ENCODE measurements at places on chromosomes 3 and 15. TPM values are rescaled to one million over a fixed set of nuclear protein-coding genes. Genes with fewer than 3 reads are reported as not detected.
A peak's percentile ranks its signal among the peaks of the same experiment; 100 is the strongest.

DNA sequence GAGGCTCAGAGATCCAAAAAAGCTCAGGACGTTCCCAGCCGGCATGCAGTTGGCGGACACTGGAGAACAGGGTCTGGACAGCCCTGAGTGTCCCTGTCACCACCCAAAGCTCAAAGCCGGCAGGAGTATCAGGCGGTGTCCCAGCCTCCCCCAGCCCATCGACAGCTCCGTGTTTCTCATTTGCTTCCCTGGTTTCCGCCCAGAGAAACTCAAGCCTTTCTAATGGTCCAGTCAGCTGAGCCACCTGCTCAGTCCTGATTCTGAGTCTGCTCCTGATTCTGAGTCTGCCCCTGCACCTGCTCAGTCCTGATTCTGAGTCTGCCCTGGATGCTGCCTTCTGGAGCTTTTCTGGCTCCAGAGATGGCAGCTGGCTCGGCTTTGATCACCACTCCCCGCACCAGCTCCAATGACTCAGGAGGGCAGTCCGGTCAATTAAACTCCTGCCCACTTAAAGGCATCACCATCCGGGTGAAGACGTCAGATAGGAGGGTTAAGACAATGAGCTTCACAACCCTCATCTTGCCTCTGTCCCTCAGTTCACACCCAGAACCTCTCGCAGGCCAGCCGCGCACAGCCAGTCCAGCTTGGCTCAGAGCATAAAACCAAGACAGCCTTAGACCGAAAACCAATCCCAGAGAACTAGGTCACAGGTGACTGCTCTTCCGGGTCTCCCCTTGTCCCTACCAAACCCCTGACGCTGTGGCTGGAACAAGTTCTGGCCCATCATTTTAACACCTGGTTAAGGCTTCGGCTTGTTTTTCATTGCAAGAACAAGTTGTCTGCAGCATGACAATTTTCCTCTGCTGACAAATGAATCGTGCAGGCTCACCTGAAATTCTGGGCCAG, 6.8 kb downstream of the PCSK6 start:
- H3K27me3 ChIP-seq, result peaks cover 14% of the 10 kb centered on the region
- peaks cover 3% of the 10 kb centered on the region for H3K4me1 ChIP-seq
- H3K4me3 ChIP-seq, result no peak overlapping the region

- no peak for DNase-seq
- H3K27ac ChIP-seq, result no peak overlapping the region
- H3K27me3 ChIP-seq, result no peaks in the 10 kb centered on the region
- H3K4me1 ChIP-seq, result peaks cover 12% of the 10 kb centered on the region
Measured at GRCh38 chr15:101112336-101113113, 139.3 kb downstream of the CHSY1 start.

DNA sequence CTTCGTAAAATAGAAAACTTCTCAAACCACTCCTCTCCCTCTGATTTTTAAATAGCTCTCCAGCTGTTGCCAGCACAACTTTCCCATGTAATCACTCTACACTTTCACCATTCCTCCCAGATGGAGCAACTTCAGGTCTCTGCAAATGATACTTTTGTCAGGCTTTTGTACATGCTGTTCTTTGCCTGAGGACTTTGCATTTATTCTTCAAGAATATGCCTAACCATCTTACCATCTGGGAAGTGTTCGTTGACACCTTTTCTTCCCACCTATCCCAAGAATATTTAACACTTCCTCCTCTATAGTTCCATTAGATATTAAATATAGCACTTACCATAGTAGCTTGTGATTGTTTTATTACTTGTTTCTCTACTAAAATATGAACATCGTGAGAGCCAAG, 703.7 kb downstream of the CADM2 start:
- H3K36me3 ChIP-seq, result no peaks in the 10 kb centered on the region
- H3K4me3 ChIP-seq, result no peak overlapping the region
- H3K4me1 ChIP-seq, result no peaks in the 10 kb centered on the region
- no peak overlapping the region for H3K27ac ChIP-seq

DNA sequence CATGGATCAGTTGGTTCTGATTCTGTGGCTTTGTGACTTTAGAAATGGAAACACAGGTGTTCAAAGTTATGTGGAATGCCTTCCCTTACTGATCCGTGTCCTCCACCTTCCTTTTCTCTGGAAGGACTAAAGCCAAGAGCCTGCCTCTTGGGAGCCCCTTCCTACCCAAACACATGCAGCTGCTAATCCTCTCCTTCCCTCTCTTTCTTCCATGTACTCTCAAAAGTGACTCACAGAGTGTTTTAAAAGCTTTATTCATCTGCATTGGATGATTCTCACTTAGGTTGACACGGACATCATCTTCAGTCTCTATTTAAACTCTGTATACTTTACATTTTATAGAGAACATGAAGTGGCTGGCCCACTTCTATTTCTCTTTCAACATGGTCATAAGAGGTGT, 856.5 kb upstream of the ARPP21 start:
- no peak overlapping the region for H3K4me3 ChIP-seq
- no peaks in the 10 kb centered on the region for H3K4me1 ChIP-seq
- no peak overlapping the region for H3K27ac ChIP-seq
- H3K27me3 ChIP-seq, result no peaks in the 10 kb centered on the region
- H3K36me3 ChIP-seq, result no peaks in the 10 kb centered on the region

DNA sequence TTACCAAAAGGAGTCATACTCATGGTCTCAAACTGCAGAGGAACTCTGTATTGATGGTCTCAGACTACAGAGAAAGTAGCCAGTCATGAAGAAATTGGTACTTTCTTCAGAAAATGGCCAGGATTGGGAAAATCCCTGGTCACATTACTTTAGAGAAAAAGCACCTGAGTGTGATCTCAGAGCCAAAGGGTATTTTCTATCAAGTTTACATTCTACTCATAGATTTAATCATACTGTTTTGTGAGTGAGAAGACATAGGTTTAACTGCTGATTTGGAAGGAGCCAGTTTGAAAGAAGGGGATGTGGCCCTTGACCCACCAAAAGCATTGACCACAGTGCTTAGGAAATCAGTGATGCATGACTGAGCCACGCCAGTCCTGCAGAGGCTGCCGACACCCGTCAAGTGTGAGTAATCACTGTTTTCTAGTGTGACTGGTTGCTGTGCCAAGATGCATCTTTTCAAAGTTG, 203.6 kb downstream of the AKAP13 start:
- no peaks in the 10 kb centered on the region for H3K27me3 ChIP-seq
- H3K4me3 ChIP-seq, result peak overlapping the region; percentile 35
- peak overlapping the region; percentile 96 for H3K27ac ChIP-seq

GRCh38 chr3:184008161-184008560, 9.5 kb downstream of the ABCC5 start:
- H3K4me1 ChIP-seq, result peaks cover 13% of the 10 kb centered on the region
- no peak overlapping the region for H3K27ac ChIP-seq
- no peak overlapping the region for H3K4me3 ChIP-seq
- DNase-seq, result no peak

- no peak overlapping the region for H3K4me3 ChIP-seq
- peaks cover 17% of the 10 kb centered on the region for H3K36me3 ChIP-seq
- no peaks in the 10 kb centered on the region for H3K27me3 ChIP-seq
- H3K27ac ChIP-seq, result no peak overlapping the region
- H3K4me1 ChIP-seq, result peaks cover 63% of the 10 kb centered on the region
Measured at GRCh38 chr15:56931639-56932508, 13.4 kb downstream of the TCF12 start.

GRCh38 chr3:140391061-140391460, 286.8 kb upstream of the TRIM42 start:
- H3K27me3 ChIP-seq, result no peaks in the 10 kb centered on the region
- no peaks in the 10 kb centered on the region for H3K36me3 ChIP-seq
- H3K4me1 ChIP-seq, result no peaks in the 10 kb centered on the region

DNA sequence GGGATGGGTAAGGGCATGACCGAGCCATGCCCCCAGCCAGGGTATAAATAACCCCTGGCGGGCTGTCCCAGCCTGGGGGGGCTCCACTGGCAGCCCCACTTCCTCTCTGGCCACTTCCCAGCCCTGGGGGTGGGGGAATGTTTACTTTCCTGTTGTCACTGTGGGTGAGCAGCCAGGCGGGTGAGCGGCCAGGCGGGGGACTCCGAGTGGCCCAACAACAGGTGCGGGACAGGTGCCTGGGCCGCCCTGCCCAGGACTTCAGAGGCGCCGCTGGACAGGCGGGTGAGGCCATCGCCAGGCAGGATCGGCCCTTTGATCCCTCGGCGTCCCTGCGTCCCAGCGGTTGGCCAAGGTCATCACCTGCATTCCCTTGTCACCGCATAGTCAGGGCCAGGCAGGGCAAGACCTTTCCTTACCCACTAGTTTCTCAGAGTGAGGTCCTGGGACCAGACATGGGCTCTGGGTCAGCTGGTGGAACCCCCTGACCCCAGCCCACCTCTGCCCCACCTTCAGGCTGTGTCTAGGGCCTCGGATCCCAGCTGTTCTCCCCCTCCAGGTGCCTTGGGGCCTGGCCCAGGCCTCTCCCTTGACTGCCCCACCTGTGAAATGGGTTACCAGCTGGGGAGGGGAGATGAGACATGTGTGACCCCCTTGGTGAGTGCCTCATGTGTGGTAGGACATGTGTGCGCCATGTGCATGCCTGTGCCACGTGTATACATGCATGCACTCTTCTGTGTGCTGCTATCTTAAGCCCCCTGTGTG, 16.6 kb downstream of the SEMA3F start:
- peak; percentile 70 for DNase-seq
- peaks cover 63% of the 10 kb centered on the region for H3K4me1 ChIP-seq
- no peaks in the 10 kb centered on the region for H3K27me3 ChIP-seq

DNA sequence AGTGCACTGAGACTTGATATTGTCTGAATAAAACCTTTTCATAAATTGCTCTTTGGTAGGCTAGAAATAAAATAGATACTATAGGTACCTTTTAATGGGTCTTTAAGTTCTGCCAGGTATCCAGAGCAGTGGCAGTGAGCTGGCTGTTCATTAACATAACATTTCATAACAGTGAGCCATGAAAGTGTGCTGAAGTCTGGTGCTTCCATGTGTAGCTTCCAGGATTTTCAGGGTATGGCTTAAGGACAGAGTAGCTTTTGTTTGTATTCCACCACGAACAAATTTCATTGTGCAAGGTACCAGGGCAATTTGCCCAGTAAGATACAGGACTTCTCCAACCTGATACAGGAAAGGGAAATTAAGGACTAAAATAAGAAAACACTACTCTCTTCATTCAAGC, 124.7 kb upstream of the NANOGP8 start:
- H3K36me3 ChIP-seq, result no peaks in the 10 kb centered on the region
- no peak overlapping the region for H3K27ac ChIP-seq
- DNase-seq, result no peak
- no peaks in the 10 kb centered on the region for H3K27me3 ChIP-seq
- H3K4me1 ChIP-seq, result no peaks in the 10 kb centered on the region

- DNase-seq, result no peak
- no peaks in the 10 kb centered on the region for H3K4me1 ChIP-seq
- H3K27me3 ChIP-seq, result no peaks in the 10 kb centered on the region
Measured at GRCh38 chr15:65743637-65744252, 48.3 kb downstream of the DENND4A start.

DNA sequence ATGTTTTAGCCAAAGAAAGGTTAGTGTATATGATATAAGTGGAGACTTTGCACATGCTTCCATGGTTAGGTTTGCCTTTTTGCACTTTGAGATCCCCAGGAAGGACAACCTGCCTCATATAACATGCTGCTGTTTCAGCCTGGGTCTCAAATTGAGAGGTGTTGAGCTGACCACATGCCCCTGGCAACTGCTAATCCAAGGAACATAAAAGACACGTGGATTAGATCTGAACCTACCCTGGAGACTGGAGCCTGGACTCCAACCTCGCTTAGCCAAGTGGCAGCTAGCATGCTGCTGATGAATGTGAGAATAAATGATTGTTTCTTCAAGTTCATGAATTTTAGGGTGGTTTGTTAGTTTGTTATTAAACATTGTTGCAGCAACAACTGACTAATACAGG, 301.8 kb upstream of the TBC1D5 start:
- H3K27ac ChIP-seq, result no peak overlapping the region
- no peaks in the 10 kb centered on the region for H3K27me3 ChIP-seq
- H3K4me3 ChIP-seq, result no peak overlapping the region
- H3K4me1 ChIP-seq, result no peaks in the 10 kb centered on the region

Gene GOLGA6L6
- total RNA-seq, result not detected

Gene CASR
- total RNA-seq, result not detected

Measured in stomach (tissue), 19 donors.